ENCODE measurements at places on chromosomes 6 and 20.

GRCh38 chr6:46490425-46491200, 636 bp downstream of the RCAN2 start:
- DNase-seq, result no peak

DNA sequence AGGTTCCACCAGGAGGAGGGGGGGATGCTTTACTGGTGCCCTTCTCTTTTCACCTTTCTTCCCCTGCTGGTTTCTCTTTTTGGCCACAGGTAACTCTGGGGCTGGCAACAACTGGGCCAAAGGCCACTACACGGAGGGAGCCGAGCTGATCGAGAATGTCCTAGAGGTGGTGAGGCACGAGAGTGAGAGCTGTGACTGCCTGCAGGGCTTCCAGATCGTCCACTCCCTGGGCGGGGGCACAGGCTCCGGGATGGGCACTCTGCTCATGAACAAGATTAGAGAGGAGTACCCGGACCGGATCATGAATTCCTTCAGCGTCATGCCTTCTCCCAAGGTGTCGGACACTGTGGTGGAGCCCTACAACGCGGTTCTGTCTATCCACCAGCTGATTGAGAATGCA, 4.4 kb downstream of the TUBB1 start:
- DNase-seq, result no peak

DNA sequence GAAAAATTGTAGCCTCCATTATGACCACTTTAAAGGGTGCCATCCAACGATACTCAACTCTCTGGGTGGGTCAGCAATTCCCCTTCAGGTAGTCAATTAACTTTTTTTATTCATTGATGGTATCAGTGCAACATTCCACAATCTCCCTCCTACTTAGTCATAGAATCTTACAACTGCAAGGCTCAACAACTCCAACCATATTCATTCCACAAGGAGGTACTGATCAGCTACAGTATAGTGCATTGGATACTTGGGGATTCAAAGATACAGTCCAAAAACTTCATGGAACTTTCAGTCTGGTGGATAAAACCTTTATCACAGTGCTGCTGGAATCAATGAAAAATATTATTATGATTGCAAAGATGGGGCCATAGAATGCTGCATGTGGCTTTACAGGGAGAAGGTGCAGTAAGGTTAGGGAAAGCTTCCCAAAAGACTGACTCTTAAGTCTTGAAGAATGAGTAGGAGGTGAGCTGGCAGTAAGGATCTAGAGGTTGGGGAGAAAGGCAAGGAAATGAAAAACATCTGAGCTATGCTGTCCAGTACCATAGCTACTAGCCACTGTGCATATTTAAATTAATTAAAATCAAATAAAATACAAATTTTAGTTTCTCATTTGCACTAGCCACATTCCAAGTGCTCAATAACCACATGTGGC, 314.7 kb upstream of the PRDM1 start:
- no peak for DNase-seq

DNA sequence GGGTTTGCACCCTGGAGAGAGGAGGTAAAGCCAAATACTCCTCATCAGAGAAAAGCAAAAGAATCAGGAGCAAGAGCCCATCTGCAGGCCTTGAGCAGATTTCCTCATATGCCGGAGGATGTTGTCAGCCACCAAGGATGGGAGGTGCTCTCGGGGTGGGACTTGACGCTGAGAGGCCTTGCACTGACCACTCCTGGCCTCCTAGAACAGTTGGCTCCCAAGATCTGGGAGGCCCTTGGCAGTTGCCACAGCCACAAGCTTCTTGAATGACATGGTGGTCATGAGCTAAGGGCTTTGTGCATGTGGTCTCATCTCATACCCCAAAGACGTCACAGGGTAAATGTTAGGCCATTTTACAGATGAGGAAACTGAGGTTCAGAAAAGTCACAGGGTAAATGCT, 75.2 kb upstream of the PMEPA1 start:
- no peak for DNase-seq

GRCh38 chr6:31908791-31909190, 6.9 kb upstream of the ZBTB12 start:
- no peak for DNase-seq

DNA sequence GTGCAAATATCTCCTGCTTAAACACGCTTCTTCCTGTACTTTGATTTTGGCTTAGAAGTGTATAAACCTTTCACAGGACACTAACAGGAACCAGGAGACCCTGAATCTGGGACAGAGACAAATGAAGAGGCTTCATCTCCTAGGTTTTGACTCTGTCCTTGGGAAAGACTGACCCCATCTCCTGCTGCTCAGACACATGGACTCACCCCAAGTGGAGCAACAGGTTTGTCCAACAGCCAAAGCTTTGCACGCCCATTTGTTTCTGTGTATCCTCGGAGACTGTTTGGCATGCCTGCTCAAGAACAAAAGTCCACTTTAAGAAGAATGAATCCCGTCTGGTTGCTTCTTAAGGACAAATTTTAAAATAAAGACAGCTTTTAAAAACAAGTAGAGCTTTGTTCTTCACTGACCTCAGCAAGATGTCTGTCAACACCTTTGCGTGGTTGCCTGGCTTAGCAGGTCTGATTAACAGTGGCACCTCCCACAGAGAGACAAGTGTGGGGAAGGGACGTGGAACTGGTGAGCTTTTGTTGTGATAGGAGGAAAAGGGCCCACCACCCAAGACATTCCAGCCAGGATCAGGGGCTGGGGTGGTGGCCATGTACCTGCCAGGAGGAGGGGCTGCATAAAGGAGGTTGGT, 202.6 kb downstream of the SOD2 start:
- DNase-seq, result no peak

GRCh38 chr20:31663838-31664695, 26.4 kb downstream of the COX4I2 start:
- DNase-seq, result no peak

DNA sequence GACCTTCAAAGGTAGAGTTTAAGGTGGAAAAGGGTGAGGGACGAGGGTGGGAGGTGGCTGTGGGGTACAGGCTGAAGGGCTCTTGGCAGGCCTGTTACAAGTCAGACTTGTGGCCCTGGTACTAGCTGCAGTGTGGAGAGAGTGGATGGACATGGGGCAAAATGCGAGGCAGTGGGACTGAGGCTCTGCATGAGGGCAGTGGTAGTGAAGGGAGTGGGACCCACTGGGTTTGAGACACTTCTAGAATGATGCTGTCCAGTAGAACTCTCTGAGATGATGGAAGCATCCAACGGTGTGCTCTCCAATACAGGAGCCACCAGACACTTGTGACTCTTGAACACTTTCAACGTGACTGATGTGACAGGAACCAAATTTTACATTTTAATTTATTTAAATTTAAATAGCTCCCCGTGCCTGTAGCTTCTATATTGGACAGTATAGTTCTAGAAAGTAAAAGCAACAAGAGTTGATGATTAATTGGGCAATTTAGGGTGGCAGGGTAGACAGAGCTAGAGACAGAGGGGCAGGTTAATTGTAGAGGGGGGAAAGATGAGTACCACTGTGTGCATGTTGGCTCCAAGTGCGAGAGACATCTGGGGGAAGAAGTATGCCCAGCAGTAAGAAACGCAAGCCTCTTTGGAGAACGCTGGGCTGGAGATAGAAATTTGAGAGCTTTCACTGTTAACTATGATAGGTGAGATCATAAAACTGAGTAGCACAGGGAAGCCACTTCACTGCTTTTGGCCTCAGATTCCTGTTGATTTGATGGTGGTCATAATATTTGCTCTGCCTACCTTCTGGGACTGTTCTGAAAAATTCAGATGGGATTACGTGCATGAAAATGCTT, 77.5 kb downstream of the TXNDC5 start:
- DNase-seq, result no peak

DNA sequence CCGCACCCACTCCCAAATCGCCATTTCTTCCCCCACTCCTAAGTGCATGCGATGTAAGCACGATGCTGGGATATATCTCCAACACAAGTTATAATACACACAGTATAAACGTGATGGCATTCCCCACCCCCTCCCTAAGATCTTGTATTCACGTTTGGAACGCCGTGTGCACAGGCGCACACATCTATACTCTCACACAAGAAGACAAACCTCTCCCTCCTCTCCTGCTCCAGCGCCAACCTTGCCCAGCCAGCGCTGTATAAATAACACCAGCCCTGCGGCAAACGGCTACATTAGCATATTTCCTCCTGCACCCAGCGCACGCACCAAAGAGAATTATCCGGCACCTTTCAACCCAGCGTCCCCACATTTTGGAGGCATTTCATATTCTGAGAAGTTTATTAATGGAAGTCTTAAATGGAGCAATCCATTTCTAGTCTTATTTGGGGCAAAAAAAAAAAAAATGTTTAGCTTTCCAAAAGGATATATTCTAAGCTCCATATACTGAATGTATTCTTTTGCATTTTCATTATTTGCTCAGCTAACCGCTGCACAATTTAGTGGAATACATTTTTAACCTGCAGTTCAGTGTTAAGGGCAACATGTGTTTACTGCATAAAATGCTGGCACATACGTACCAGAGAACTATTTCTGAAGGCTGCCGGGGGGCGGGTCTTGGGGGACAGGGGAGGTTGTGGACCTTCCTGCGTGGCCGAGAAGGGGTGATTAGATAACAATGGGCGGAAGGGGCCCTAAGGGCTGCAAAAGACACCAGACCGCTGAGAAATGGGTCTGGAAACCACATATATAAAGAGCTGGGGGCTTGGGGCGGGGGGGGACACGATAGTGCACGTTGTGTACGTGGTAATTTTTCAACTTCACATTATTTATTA, 1.1 kb upstream of the SLC22A23 start:
- DNase-seq, result no peak

GRCh38 chr20:26208296-26209091, 511.8 kb upstream of the ZNF337 start:
- DNase-seq, result no peak

DNA sequence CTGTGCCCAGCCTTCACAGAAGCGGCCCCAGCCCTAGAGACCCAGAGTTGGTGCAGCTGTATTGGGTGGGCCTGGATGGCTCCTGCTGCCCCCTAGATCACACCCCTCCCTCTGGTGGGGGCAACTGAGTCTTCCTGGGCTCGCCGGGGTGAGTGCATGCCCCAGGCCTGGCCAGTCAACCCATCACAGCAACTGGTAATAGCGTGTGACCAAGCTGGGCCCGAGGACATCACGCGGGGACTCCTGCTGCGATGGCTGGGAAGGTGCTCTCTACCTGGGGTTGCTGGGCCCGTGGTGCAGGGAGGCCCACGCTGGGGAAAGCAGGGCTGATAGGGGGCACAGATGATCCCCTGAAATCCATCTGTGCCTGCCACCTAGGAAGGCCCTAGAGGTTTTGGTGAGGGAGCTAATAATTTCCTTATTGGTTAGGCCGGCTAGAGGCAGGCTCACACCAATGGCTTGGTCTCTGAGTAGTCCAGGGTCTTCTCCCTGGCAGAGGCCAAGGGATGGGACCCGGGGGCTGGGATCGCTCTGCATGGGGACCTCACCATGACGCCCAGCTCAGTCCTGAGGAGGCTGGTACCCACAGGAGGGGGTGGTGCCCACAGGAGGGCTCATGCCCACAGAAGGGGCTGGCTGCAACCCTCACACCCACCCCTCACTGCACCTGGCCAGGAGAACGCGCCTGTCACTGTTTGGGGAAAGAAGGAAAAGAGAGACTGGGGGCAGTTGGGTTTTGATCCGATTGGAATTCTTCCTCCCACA, 103.9 kb downstream of the ASXL1 start:
- DNase-seq, result no peak

DNA sequence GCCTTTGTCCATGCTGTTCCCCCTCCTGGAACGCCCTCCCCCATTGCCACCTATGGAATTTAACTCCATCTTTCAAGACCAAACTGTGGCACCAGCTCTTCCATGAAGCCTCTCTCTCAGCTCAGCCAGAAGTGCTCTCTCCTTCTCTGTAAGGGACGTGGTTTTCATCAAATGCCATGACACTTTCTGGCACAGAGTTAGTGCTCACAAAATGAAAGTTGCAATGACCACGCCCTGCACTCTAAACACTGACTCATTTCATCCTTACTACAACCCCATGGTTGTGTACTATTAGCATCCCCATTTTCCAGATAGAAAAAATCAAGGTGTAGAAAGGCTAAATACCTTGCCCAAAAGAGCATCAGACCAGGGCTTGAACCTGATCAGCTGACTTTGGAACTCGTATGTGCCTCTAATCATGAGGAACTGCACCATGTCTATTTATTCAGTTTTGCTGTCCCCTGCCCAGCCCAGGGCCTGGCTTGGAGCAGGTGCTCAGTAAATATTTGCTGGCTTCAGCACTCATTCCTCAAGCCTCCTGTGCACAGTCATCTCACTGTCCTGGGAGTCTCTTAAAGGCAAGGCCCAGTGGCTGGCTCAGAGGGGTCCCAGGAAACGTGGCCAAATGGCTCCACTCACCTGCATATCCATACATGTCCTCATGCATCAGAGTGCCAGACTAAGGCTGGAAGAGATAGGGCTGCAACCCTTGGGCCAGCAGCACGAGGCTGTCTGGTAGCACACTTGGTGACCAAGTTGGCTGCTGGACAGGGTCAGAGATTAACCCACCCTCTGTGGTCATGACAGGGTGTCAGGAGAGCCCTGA, 77.9 kb downstream of the MRPL14 start:
- no peak for DNase-seq

- no peak for DNase-seq
These were observed 672 bp downstream of the SIRPA start for GRCh38 chr20:1895674-1896483.

DNA sequence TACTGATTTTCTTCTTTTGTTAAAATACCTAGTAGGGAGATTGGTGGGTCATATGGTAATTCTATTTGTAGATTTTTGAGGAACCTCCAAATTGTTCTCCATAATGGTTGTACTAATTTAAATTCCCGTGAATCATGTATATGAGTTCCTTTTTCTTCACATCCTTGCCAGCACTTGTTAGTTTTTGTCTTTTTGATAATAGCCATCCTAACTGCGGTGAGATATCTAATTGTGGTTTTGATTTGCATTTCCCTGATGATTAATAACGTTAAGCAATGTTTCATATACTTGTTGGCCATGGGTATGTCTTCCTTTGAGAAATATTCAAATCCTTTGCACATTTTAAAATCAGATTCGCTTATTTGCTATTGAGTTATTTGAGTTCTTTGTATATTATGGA, 110.9 kb downstream of the JAG1 start:
- no peak for DNase-seq

DNA sequence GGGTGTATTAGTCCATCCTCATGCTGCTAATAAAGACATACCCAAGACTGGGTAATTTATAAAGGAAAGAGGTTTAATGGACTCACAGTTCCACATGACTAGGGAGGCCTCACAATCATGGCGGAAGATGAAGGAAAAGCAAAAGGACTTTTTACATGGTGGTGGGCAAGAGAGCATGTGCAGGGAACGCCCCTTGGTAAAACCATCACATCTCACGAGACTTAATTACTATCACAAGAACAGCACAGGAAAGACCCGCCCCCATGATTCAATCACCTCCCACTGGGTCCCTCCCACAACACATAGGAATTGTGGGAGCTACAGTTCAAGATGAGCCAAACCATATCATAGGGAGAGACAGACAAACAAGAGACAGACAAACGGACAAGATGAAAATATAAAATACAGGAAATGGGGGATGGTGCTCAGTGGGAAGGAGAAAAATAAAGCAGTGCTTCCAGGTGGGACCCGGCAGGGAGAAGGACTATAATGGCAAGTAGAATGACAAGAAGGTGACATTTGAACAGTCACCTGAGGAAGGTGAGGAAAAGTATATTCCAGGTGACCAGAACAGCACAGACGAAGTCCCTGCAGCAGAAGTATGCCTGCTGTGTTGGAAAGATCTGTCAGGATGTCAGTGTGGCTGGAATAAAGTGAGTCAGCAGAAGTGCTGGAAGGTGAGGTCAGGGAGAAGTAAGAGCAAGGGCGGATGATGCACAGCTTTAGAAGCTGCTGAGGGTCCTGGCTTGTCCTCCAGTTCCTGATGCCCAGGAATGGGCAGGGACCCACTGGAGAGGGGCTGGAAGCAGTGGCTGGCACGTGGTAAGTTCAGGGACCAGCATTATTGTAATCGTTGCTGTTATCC, 61.1 kb downstream of the SLC2A10 start:
- no peak for DNase-seq

- no peak for DNase-seq
These were observed 132.6 kb downstream of the PRL start for GRCh38 chr6:22164236-22164635.
